CD14-positive monocyte (primary cell): ENCODE measurements at places on chromosomes 7 and 10.

DNA sequence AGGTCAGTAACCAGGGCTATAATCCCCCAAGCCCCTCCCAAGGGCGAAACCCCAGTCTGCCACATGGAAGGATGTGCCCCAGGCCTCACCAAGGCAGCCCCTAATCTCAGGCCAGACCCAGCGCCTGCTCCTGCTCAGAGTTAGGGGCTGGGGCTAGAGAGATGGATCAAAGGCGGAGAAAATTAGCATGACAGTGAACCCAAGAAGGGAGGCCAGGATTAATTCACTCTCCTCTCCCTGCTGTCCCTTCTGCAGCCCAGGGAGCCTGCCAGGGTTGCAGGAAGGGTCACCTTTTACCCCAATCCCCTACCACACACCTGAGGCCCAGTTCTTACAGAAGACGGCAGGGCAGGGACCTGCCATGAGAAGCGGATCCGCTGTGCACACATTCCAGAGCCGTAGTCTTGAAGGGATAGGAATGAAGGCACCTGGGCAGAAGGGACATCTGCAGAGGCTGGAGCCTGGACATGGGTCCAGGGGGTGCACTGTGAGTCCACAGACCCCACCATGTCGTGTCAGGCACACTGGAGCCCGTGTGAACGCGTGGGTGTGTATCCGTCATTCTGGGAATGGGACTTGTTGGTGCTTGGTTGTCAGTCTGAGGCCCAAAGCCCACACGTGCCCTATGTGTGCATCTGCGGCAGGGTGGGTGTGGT lies 11.9 kb upstream of the ZMIZ1 start:
- no peak for DNase-seq

- peak; percentile 30 for DNase-seq
Measured at GRCh38 chr10:110803830-110804338, 67.8 kb upstream of the PDCD4 start.

- no peak for DNase-seq
Measured at GRCh38 chr10:16242446-16242845, 194.4 kb upstream of the PTER start.

DNA sequence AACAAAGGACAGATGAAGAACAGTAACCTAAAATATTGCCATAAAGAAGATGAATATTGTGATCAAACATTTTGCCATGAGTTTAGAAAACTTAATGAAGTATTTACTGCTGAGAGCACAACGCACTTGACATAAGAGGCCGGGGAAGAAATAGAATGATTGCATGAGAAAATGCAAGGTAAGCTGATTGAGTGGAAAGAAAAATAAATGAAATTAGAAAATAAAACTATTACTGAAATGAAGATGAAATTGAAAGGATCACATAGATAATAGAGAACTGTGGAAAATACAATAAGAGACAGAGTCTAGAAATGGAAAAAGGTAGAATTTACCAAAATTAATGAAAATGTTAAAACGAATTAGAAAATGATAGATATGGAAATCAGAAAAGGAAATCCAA lies 10.1 kb downstream of the RAB18 start:
- no peak for DNase-seq

DNA sequence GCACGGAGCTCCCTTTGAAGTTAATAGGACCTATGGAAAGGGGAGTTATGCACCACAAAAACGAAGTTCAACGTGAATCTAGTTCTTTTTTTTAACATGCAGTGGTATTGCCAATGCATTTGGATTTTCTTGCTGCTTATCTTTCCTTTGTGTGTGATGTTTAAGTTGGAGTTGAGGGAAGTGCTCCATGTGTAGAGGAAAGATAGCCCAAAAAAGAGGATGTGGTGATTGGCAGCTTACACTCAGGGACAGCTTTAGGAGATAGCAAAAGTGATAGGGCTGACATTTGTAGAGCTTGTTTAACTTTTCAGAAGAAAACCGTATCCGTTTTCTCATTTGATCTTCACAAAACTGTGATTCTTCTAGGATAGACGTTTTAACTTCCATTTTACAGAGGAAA lies 101.3 kb downstream of the MDFIC start:
- peak; percentile 36 for DNase-seq

DNA sequence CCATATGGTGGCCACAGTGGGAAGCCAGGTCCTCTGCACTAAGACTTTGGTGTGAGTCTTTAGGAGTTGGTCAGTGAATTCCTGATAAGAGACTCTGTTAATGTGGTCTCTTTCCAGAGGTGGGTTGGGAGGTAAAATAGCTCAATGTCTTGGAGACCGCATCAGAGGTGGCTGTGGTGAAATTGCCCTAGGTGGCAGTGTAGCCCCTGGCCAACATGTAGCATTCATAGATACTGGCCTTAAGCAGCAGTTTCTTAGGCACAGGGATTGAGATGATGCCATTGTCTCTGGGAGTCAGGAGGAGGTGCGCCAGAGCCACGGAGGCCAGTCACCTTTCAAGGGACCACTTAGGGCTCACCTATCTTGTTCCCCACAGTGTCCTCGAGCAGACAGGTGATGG lies 202.8 kb downstream of the CREB5 start:
- DNase-seq, result peak; percentile 24

- DNase-seq, result no peak
Measured at GRCh38 chr7:98399890-98400541, 874 bp downstream of the BAIAP2L1 start.

DNA sequence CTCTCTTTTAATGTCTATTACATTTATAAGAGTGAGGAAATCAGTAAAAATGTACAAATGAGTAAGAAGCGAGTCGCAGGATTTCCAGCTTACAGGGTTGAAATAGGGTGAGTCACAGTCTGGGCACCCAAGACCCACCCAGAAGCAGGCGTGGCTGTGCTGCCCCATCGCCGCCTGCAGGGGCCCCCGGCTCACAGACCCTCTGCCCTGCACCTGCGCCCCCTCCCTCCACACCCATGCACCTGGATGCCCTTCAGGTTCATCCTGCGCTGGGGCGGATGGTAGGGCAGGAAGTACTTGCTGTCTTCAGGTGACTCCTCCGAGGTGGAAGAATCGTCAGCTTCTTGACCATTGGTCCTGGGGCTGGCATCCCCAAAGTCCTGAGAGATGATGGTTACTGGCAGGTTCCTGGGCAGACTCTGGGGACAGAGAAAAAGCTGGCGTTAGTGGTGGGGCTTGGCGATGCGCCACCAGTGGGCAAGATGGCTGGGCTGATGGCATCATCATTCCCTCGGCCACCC lies 90.2 kb upstream of the GNA12 start:
- DNase-seq, result peak; percentile 48

DNA sequence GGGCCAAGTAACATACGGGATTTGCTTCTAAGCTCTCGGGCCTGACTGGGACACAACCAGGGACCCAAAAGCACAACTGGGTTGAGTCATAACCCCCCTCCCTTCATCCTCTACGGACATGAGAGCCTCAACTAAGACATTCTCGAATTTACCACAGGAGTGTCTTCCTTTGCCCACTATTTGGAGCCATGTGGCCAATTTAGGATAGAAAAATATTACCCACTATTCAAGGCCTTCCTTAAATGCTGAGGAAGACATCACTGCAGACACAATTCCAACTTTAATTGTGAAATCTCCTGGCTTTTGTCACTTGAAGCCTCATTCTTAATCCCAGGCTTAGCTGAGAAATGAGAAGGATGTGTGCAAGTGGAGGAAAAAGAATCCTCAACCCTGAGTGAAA lies 11.8 kb downstream of the CTBP2 start:
- no peak for DNase-seq

- peak; percentile 53 for DNase-seq
Measured at GRCh38 chr10:88858491-88858890, 6.8 kb upstream of the ANKRD22 start.

DNA sequence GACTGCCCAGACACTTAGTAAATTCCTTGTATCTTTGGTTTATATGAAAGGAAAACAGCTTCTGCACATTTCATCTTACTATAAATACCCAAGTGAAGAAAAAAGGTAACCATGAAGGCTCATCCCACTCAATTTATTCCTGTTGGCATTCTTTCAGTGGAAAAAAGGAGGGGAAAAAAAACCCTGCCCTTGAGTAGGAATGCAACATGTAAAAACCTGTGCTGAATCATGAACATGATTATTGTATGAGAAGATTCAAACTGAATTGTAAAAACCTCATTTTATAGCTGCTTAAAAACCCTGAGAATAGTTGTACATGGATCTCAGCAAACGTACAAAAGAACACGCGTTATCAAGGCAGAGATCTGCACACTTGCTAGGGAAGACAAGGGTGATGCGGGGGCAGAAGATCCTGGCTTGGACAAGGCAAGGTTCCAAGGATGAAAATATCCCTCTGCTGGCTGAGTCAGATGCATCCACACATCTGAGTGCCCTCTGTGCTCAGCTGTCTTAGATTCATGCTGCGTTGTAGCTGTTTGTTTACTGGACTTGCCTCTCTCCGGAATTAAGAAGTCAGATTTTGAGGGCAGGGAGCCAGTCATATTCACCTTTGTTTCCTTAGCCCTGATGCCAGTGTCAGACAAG lies 658.2 kb downstream of the PARD3 start:
- DNase-seq, result no peak

GRCh38 chr7:142168746-142169145 lies 57.2 kb downstream of the MGAM2 start:
- DNase-seq, result no peak

DNA sequence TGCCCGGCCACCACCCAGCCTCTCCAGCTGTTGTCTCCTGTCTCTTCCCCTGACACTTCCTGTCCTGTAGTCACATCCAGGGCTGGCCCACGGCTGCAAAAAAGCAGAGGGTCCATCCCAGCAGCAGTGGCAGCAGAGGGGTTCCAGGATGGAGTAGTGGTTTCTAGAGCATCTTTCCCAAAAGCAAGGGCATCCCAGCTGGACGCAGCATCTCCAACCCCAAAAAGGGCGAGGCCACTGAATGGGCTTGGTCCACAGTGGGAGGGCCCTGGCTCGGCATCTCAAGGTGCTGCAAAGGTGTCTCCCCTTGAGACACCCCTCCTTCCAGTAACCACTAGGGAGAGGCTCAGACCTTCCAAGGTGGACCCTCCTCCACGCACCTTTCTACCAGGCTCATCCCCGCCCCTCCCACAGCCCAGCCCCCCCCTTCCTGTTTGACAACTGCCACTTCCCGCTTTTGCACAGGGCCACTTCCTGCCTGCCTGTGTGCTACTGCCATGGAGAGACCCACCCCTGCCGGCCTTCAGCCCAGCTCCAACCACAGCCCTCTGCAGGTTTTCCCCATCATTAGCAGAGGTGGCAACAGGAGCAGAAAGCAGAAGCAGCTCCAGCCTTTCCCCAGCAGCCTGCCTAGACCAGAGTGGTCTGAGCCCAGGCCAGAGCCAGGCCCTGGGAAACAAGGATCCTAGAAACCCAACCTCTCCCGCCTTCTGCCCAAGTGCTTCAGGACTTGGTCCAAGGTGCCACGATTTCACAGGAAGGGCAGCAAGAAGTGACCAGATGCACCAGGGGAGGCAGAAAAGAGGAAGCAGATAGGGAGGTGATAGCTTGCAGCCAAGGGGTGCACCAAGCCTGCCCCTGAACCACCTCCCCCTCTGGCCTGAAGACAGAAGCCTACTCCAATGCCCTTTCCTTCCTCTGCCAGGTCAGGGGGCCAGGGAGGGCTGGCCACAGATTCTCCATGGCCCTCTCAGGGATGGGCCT lies 8.6 kb downstream of the CAMK2G start:
- peak; percentile 90 for DNase-seq

DNA sequence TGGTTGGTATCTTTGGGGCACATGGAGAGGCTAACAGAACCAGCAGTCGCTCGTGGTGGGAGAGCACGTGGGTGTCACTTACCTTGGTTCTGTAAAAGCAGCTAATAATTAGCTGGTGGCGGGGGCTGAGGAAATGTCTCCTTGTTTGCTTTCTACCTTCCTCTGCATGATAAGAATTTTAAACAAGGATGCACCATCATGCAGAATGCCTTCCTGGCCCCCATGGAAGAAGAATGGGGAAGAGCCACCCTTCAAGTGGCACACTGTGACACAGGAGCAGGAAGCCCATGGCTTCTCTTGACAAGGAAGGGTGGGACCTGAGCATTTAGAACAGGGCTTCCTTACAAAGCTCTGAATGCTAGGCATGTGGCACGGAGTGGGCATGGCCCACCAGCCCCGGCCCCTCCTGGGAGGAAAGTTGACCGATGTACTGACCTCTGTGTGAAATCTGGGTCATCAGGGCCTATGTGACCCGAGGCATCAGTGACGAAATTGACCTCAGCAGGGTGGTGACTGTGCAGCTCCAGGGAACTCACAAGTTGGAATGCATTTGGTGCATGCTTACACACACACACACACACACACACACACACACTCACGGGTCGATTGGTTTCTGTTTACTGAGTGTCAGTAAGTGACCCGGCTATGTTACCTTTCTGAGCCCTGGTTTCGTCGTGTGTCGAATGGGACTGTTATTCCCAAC lies 116.9 kb upstream of the ANLN start:
- peak; percentile 47 for DNase-seq

DNA sequence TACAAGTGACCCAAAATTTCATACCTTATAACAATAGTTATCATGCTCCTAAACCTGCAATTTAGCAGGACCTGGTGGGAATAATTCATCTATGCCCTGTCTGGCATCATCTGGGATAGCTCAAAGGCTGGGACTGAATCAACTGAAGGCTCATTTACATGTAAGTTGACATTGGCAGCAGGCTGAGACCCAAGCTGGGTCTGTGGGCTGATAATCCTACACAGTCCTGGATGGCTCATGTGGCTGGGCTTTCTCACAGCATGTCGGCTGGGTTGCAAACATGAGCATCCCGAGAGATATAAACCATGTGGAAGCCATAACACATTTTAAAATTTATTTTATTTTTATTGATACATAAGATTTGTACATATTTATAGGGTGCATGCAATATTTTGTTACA lies 19.5 kb upstream of the ABCB5 start:
- no peak for DNase-seq

DNA sequence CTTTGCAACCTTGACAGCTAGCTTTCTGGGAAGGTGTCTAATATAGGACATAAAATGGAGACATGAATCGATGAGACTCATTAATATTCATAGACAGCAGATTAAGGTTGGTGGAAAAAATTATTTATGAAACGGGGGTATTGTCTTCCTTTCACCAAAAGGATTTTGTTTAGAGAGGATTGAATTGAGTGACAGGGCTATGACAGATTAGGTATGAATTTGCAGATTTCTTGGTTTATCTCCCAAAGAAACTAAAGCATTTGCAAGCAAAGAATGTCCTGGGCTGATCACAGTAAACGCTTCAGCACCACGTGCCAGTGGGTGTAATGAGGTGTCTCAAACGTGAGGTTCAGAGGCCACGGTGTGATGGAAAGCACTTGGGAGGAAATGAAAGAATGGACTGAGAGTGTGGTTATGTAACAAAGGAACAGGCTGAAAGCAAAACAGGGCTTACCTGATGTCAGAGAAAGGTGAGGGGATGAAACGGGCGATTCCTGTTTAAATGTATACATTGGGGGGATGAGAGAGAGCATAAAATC lies 329.2 kb upstream of the NPVF start:
- no peak for DNase-seq

DNA sequence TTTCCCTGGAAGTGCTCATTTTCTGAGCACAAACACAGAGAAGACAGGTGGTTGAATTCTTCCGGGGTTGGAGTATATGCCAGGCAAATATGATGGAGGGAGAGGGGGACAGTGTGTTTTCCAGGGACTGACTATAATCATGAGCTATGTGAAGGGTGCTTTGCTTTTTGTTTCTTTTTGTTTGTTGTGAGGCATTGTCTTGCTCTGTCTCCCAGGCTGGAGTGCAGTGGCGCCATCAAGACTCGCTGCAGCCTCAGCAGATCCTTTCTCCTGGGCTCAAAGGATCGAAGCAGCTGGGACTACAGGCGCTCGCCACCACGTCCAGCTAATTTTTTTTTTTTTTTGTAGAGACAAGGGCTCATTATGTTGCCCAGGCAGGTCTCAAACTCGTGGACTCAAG lies 47.3 kb upstream of the CPN1 start:
- DNase-seq, result no peak

GRCh38 chr10:60434418-60435046 lies 44.9 kb upstream of the ANK3 start:
- DNase-seq, result peak; percentile 4
